RWPE2 (cell line): ENCODE measurements at places on chromosomes 7 and 10.

GRCh38 chr7:12805957-12806356 lies 118.5 kb downstream of the ARL4A start:
- DNase-seq: no peak

GRCh38 chr7:103594186-103594585 lies 148.2 kb upstream of the SLC26A5 start:
- no peak for DNase-seq

- DNase-seq: peak; percentile 60
Observed at GRCh38 chr7:151014950-151015349, 9.3 kb downstream of the ATG9B start.

DNA sequence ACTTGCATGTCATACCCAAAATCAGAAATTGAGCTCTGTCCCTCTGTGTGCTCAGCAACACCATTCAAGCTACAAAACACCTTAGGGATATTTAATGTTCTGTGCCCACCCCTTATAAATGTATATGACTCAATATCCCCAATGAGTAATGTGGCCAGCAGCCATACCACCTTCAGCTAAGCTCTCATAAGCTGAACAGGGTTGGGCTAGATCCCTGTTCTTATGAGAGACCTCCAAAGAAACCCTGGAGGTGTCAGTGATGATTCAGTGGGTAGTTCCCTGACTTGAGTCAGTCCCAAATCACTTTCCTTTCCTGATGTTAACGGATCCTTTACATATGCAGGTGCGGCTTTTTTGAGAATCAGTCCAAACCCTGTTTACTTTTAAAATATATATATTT lies 253.8 kb downstream of the CREB5 start:
- DNase-seq: peak; percentile 67

DNA sequence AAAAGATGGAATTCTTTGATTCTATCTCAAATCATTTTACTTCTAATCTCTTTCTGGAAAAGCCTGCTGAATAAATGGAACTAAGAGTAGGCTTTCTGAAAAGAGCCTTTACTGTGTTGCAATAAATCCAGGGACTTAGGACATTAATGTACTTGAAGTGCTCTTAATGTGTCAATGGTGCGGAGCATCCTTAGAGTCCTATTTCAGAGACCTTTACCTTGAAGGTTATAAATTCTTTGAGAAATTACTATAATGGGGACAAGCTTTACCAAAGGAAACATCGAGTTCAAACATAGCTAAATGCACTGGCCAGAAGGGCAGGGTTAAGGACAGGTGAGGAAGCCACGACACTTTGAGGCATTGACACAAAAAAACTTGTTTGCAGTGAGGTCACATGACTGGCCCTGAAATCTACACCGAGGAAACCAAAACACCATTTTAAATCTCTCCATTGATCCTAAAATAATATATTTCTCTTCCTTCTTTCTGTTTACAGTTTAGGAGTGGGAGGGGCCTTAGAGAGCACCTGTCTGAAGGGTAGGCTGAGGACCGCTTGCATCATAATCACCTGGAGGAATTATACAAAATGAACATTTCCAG lies 48.1 kb upstream of the EXOC6 start:
- DNase-seq: no peak

DNA sequence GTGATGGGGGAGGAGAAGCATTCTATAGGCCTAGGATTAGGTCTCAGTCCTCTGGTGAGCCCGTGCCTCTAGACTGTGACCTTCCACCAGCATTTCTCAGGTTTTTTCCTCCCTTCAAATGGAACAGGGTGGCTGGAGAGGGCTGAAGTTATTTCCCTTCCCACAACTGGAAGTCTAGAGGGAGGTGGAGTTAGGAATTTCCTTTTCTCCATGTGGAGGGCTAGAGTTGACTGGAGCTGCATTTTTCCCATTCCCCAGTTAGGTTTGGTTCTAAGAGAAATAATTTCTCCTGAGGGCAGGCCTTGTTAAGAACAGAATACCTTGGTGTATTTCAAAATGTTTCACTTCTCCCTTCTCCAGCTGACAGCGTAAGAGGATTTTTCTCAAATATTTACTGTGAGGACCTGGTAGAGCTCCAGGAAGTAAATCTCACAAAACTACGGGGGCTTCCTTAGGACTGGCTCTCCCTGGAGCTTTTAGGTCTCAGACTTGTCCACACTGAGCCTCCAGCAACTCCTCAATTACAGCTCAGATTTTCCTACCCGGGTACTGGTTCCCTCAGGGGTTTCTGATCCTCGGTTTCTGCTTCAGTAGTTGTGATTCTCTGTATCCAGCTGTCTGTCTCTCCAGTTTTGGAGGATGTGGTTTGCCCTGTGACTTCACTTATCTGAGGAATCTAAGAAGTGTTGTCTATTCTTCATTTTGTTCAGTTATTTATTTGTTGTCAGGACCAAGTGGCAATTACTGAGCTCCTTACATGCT lies 6.0 kb upstream of the REEP3 start:
- no peak for DNase-seq

DNA sequence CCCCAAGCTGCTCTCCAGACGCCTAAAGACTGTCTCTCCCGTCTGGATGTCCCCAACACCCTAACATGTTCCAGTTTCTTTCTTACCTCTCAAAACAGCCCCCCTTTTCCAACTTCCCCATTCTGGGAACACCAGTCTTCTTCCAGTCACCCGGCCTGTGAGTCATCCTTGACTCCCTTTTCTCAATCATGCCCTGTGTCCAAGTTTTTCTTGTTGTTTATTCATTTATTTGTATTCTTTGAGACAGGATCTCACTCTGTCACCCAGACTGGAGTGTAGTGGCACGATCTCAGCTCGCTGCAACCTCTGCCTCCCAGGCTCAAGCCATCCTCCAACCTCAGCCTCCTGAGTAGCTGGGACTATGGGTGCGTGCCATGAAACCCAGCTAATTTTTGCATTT lies 15.6 kb downstream of the SNX10 start:
- no peak for DNase-seq

GRCh38 chr7:151352512-151352911 lies 10.9 kb downstream of the NUB1 start:
- no peak for DNase-seq

DNA sequence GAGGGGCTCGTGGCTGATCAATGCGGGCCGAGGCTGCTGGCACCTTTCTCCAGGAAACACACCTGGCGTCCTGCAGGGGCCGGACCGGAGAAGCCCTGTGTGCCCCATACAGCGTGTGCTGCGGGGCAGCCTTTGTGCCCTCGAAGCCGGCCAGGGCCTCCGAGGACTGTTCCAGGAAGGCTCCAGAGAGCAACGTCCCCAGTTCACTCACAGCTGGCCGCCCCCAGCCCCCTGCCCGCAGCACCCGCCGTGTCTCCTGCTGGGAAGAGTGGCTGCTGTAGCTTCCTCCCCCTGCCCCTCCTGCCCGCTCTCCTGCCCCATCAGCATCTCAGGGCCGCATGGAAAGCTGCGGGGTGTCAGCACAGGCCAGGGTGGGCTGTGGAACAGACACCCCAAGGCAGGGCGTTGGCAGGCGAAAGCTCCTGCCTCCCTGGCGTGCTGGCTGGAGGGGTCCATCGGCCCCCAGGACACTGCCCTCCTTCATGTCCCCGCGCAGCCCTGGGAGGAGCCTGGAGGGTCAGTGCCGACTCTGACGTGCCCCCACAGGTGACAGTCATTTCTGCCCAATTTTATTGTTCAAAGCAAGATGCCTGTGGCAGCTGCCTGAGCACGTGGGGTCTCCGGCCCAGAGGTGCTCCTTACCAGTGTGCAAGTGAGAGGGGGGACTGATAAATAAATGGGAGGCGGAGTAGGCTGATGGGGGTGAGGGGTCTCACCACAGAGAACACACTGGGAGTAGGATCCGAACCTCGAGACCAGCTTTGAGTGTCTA lies 95.8 kb upstream of the DIP2C start:
- no peak for DNase-seq

DNA sequence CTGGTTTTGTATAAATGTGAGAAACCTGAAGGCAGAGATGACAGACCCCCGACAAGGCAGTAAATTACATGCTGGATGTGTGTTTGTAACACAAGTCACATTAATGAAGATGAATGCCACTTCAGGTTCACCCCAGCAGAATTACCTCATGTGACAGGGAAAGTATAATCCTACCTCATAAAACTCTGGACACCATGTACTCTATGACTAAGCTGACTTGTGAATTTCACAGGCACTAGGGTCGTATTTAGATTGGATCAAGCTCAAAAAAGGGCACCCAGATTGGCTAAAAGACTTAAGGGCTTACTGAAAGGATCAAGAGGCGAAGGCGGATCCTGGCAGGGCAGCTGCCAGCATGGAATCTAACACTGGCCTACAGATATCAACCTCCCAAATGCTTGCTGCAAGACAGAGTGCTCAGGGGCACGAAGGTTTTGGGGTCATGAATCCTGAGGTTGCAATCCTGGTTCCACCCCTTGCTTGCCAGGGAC lies 161.4 kb downstream of the PIP4K2A start:
- no peak for DNase-seq

- DNase-seq: no peak
Observed at GRCh38 chr10:109746861-109747260, 176.4 kb downstream of the XPNPEP1 start.

DNA sequence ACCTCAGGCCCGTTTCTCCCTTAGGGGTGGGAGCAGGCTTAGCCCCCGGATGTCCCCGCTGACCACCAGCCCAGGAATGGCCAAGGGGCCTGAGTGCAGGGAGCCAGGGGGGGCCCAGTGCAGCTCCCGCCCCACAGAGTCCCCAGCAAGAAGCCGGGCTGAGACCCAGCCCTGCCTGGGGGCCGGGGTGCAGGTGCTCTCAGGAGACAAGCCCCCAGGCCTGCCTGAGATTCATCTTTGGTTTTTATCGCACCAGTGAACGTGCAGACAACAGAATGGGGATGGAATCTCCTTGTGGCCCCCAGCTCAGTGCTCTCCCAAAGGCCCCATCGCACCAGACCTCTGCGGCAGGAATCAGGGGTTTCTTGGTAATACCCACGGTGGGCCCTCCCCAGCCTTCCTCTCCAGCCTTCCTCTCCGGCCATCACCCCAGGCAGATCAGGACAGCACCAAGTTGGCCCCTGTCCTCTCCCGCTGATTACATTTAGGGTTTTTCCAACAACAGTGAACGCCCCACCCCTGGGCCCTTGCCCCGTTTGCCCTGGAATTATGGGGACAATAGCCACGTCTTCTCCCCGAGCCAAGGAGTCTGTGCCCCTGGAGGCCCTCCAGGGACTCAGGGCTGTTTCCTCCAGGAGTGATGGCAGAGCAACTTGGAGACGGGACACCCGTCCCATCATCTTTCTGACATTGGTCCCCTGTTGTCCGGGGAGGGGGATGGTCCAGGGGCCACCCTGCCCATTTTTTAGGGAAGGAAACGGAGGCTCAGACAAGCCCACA lies 22.4 kb downstream of the ADAP1 start:
- peak; percentile 54 for DNase-seq

DNA sequence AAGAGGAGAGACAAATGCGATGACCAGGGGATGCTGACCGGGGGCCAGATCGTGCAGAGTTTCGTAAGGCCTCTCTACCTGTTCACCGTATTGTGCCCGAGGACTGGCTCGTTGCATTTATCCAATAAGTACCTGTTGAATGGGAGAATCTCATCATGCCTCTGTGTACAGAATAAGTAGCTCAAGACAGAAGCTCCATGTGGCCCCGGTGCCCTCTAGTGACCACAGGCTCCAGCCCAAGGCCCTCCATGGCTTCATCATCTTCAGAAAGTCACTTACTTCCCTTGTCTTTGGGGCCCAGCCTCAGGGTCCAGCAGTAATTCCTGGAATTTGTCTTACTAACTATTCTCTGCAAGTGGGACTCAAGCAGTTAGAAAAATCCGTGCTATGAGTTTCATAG lies 151.0 kb downstream of the CHN2 start:
- DNase-seq: no peak

- no peak for DNase-seq
Observed at GRCh38 chr10:62636825-62637248, 167.7 kb upstream of the ADO start.

DNA sequence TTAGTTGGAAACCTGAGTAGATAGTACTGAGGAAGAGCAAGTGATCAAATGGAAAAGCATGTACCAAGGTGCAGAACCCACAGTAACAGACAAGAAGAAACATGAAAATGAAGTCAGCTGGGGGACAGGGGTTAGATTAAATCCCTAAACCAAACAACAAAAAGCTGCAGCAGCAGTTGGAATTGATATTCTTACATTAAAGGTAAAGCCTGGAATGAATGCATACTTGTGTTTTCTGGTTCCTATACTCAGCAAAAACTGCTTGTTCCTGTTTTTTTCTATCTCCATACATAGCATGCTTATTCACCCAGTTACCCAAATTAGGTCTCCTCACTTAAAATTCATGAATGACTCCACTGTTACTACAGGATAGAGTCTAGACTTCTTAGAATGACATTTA lies 92.4 kb downstream of the TPST1 start:
- DNase-seq: no peak

GRCh38 chr7:4189131-4189570 lies 492.9 kb upstream of the FOXK1 start:
- peak; percentile 84 for DNase-seq

- no peak for DNase-seq
Observed at GRCh38 chr7:33550363-33550762, 355.0 kb upstream of the BMPER start.

- no peak for DNase-seq
Observed at GRCh38 chr10:31204090-31204489, 114.9 kb upstream of the ZEB1 start.

GRCh38 chr7:94697035-94697974 lies 41.4 kb upstream of the SGCE start:
- DNase-seq: no peak

- DNase-seq: no peak
Observed at GRCh38 chr7:14714161-14714728, 188.3 kb downstream of the DGKB start.

DNA sequence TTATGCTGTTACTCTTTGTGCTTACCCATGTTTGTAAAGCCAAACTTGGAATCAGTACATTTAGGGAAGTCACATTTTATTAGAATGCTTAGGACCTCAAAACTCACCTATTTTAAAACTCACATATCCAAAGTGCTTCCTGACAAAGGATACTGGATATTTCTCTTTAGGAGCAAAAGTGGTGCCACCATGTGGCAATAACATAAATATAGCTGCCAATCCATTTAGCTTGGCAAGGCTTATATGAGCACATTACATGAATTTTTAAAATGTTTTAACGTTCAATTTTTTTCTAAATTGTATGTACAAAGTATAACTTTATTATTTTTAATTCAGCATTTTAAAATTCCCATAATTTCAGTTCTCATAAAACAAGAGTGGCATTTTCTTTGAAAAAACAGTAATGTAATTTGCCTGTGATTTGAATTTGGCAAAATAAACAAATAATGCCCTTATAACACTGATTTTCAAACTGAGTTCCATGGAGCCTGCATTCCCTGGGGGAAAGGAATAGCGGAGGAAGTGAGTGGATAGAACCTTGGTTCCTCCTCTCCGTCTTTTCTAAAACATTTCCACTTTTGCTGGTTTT lies 75.4 kb downstream of the HDAC9 start:
- no peak for DNase-seq

DNA sequence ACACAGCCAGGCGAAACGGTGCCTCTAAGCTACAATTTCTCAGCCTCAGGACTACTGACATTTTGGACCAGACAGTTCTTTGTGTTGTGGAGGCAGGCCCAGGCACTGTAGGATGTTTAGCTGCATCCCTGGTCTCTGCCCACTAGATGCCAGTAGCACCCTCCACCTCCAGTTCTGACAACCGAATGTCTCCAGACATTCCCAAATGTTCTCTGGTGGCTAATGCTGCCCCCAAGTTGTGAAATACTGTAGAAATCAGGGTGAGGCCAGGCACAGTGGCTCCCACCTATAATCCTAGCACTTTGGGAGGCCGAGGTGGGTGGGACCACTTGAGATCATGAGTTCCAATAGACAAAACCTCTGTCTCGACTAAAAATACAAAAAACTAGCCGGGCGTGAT lies 18.2 kb downstream of the HNRNPF start:
- DNase-seq: no peak

- no peak for DNase-seq
Observed at GRCh38 chr7:53984776-53985175, 557.4 kb upstream of the VSTM2A start.

GRCh38 chr7:48971173-48971572 lies 46.8 kb downstream of the CDC14C start:
- DNase-seq: no peak
